ENCODE measurements at places on chromosomes 11 and 22.

GRCh38 chr22:46740910-46741780 is 3.1 kb upstream of the CERK start:
- DNase-seq: no peak

GRCh38 chr11:68651208-68651984 is 32.9 kb upstream of the GAL start:
- DNase-seq: peak; percentile 40

DNA sequence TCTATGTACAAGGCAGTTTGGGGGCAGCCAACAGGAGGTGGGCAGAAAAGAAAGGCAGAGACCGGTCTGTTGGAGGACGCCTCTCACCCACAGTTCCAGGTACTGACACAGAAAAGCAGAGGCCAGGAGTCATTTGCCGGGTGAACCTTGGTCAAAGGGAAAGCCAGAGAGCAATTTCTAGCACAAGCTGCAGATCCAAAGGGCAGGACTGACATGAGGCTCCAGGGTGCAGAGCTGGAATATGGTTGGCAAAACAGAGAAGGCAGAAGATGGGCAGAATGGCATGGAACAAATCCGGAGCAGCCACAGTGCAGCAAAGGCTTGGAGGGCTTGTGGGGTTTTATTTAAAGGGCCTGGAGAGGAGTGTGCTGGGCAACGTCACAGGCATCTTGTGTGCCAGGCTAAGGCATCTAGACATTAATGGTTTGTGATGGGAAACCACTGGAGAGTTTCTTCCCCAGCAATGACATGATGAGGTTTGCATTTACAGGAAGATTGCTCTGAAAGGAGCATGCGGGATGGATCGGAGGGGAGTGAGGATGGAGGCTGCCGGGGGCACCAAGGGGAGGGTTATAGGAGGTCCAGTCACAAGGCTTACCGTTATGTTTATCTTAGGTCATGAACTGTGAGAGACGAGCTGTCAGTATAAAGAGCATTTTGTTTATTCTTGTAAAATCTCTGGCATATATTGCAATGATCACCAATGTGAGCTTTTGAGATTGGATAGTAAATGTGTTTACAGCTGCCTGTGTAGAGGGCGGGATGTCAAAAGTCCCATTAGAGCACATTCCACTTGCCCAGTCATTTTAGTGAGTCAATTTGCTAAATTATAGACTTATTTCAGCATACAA is 5.7 kb upstream of the MMP20 start:
- DNase-seq: no peak

GRCh38 chr22:38981005-38981991 is 849 bp upstream of the APOBEC3B start:
- peak; percentile 40 for DNase-seq

DNA sequence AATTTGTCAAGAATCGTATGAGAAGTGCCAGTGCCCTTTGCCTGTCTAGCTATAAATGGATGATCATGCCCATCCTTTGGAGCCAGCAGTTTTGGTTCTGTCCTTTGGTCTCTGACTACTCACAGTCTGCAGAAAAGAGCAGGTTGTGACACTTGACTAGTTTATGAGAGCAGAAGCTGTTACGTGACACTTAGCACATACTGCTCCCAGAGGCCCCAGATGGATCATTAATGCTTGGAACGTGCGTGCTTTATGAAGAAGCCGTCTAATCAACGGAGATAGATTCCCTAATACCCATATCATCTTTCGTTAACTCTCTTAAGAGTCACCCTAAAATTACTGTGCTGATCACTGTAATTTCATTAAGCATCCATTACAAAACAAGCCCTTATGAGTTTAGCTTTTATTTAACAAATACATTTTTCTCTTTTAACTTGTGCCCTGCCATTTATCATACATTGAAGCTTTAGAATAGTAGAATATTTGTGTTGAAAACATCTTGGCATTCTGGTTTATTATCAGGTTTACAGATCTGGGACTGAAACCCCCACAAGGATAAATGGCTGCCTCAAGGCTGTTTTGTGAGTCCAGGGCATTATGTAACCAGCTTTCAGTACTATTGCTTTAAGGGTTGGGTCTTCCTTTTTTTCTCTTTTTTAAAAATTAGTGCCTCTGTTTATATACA is 47.0 kb upstream of the ADORA2A start:
- DNase-seq: no peak

- DNase-seq: peak; percentile 54
These were observed 71.0 kb downstream of the MYEOV start for GRCh38 chr11:69364921-69365320.

DNA sequence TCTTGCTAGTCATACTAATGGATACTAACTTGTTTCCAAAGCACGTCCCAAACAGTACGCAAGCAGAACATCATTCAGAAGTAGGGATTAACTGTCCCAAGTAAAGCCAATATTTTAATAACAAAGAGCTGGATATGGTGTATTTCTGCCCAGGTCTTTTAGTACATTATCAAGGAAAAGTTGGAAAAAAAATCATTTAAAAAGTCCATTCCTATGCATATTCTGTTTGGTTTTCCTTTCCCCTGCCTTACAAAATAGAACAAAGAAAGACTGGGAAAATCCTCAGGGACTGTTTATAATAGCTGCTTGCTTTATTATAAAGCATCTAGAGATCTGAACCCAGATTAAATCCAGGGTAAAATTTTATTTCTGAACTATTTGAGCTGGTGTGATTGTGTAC is 83.9 kb downstream of the UVRAG start:
- no peak for DNase-seq

GRCh38 chr11:57444362-57445121 is 15.8 kb upstream of the RTN4RL2 start:
- peak; percentile 70 for DNase-seq

GRCh38 chr11:66052664-66052982 is 459 bp downstream of the SF3B2 start:
- no peak for DNase-seq

DNA sequence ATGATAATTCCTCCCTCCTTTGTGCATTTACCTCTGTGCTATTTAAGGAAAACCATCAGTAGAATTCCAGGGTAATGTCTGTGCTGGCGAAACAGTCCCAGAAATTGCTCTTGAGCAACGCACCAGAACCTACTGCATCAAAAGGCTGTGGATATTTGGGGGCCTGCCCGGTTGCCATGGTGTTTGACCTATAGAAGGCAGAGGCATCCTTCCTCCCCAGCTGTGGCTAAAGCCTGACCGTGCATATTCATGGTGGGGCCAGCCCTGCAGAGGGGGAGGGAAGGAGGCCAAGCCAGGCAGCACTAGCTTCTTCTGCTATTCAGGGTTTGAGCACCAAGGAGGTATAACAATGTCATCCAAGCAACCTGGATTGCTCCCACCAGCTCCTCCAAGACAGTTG is 215.0 kb upstream of the E2F8 start:
- no peak for DNase-seq

- DNase-seq: peak; percentile 41
These were observed 29.1 kb upstream of the PAK1 start for GRCh38 chr11:77503006-77503405.

- no peak for DNase-seq
These were observed 112.5 kb upstream of the CLPB start for GRCh38 chr11:72546866-72547265.

- DNase-seq: no peak
These were observed 56.0 kb downstream of the CTTN start for GRCh38 chr11:70454197-70454767.
